Activated CD8-positive, alpha-beta memory T cell treated with anti-CD3 and anti-CD28 coated beads for 48 hours (primary cell): ENCODE measurements at places on chromosomes 3 and 15.

DNA sequence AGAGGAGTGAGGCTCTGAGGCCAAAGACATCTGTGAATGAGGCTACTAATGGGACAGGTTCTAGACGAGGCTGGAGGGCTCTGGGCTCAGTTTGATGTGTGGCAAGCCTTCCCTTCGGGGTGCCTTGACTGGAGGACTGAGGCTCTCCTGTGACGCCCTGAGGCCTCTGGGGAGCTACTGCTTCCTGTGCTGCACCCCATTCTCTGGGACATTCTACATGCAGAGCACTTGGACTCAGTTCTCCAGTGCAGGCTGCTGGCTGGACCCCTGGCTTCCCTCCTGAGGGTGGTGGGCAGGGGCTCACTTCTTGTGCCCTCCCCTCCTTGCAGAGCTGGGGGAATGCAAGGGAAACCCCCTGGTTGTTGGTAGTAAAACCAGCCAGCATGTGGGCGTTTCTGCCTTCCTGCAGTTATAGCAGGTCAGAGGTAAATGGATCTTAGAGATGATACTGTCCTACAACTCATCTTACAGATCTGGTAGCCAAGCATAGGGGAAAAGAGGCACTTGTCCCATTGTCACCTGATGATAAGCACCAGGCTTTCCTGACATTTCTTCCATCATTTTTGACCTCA, 133.3 kb downstream of the CHDH start:
- DNase-seq: no peak

DNA sequence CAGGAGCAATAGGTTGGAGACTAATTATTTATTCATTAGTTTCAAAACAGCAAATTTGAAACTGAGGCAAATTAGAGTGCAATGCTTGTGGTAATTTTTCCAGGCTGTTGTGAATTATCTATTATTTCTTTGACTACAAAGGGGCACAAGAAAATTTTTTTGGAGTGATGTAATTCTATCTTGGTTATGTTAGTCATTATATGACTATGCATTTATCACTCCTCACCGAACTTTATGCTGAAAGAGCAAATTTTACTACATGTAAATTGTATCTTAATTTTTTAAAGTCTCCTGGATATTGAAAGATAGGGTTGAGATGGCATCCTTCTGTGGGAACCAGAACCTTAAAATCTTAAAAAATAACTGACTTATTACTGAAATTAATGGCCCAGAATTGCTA, 320.0 kb upstream of the ROBO1 start:
- no peak for DNase-seq

DNA sequence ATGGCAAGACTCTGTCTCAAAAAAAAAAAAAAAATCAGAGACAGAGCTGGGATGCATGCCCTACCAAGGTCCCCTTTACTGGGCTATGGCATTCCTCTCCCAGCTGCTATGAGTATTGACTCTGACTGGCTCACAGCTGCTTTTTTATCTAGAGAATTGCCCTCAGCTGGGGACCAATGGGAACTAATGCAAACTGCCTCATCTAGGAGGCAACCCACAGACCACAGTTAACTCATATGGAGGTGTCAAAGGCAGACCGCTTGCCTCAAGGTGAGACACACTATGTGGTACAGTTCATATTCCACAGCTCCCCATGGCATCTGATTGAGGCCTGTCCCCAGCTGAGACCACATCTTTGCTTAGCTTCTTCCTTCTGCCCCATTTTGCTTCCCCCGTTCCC, 183.5 kb upstream of the EOMES start:
- DNase-seq: no peak

- DNase-seq: no peak
Observed at GRCh38 chr3:183577346-183577745, 21.8 kb upstream of the KLHL6 start.

- DNase-seq: no peak
Observed at GRCh38 chr3:62238431-62238830, 134.9 kb downstream of the FEZF2 start.

- DNase-seq: no peak
Observed at GRCh38 chr3:66227915-66228314, 7.1 kb downstream of the SLC25A26 start.
